Activated gamma-delta T cell (primary cell): ENCODE measurements at places on chromosomes 16 and 17.

DNA sequence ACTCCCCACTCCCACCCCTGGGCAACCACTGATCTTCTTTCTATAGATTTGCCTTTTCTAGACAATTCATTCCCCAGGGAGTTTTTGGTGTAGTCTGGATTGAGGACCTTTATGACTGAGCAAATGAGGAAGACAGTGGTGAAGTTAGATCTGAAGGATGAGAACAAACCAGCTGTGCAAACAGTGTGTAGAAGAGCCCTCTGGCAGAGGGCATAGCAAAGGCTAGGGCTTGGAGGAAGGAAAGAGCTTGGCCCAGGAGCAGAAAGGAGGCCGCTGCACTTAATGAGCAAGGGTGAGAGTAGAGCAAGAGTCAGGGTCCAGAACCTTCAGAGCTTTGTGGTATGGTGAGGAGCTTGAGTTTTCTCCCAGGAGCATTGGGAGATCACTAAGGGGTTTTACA, 352.7 kb downstream of the CA10 start:
- no peak for DNase-seq

DNA sequence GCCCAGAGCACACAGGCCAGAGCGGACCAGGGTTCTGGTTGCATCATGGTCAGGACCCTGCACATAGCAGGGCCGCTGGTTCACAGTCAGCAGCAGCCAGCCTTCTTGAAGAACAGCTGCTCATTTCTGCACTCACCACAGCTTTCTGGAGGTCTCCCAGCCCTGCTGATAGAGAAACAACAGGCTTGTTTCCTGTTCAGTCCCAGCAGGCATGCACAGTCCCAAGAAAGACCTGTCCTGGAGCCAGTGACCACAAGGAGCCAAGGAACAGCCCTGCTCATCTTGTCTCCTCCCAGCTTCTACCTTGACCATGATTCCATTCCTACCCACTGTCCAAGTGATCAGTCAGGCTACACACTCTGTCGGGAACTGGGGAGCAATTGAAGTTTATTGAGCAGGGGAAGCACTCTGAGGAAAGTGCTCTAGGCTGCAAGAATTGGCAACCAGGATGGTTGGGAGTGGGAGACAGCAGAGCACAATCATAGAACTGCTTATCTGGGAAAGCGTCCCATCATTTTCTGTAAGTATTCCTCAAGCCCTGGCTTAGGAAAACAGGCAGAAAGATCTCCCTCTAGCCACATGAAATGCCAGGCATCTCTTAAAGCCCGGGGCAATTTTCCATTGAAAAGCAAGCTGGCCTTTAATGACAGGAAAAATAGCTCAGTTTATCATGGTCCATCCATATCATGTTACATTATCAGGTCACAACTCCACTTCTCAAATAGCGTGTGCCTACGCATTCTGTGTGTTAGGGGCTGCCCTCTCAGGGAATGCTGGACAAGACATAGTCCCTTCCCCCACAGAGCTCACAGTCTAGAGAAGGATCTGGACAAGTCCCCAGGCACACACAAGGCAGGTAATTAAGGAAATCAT, 155.4 kb upstream of the FOXF1 start:
- no peak for DNase-seq

GRCh38 chr17:78374631-78375274, 3.7 kb upstream of the PGS1 start:
- DNase-seq: no peak

GRCh38 chr16:21652453-21652852, at the start of gene IGSF6:
Gene IGSF6, minus strand, starts transcription at chr16:21652608. Its CDS starts 10 bp downstream, at chr16:21652598.
- no peak for DNase-seq

DNA sequence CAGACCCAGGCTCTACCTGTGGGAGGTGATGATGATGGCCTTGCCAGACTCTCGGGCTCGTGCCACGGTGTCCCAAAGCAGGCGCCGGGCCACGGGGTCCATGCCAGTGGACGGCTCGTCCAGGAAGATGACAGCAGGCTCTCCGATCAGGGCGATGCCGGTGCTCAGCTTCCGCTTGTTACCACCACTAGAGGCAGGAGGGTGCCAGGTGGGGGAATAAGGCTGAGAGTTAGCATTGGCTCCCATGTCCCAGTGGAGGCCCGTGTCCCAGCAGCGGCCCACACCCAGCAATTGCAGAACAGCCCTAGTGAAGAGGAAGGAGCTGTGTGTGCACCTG, 10.3 kb upstream of the RNPS1 start:
- DNase-seq: no peak

DNA sequence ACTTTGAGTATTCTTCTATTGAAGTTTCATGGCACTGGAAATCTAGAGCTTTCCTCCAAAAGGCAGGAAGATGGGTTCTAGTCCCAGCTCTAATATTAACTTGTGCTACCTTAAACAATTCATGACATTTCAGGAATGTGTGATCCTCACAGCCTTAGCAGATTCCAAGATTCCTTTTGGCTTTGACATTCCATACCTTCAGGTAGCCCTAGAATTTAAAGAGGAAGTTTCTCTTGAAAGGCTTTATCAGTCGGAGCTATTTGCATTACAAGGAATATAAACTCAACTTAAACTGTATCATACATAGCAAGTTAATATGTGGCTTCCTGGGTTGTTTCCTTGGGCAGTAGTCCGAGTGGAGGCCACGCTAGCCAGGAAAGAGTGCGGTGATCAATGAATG, 330.0 kb downstream of the SHISA9 start:
- DNase-seq: no peak
